Suppressor macrophage treated with lipopolysaccharide for 4 hours (primary cell): ENCODE measurements at places on chromosomes 6 and 20.

- no peak for DNase-seq
Observed at GRCh38 chr20:7722564-7722963, 217.7 kb downstream of the HAO1 start.

- DNase-seq: no peak
Observed at GRCh38 chr6:147585256-147585655, 76.8 kb downstream of the SAMD5 start.

DNA sequence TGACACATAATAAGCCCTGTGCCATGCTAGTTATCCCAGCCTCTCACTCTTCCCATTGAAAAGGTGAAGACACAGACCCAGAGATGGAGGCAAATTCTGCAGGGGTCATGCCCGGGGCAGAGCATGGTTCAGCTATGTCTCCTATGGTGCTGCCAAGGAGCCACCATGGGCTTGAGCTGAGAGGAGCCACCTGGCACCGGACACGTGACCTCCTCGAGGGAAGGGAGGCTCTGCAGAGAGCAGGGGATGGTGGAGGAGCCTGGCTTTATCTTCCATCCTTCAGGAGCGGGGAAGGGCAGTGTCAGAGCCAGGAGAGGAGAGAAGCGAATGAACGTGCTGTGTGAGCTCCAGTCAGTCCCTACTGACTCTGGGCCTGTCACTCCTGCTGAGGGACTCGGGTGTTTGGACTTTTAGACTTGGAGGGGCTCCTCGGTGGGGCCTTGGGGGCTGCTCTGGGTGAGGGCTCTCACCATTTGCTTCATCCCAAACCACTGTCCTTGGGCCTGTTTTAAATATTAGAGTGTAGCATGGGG lies 11.1 kb upstream of the CCN5 start:
- DNase-seq: no peak

GRCh38 chr20:56797023-56797422 lies 167.9 kb downstream of the TFAP2C start:
- DNase-seq: no peak

DNA sequence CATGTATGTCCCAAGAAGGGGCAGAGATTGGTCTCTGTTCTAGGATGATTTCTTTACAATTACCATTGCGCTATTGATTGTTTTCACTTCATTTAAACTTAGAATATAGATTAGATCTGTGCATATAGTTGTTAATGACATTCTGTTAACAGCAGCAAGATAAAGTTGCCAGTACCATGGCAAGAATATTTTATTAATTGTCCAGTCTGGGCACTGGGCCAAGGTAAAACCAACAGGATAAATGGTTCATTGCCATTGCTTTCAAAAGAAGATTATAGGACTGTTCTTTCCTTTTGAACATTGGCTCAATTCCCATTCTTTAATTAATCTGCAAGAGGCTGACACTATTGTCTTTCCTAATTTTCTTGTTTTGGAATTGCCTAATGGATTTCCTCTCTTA lies 592.4 kb downstream of the RFPL4B start:
- DNase-seq: no peak

GRCh38 chr6:118419448-118420394 lies 128.4 kb upstream of the PLN start:
- DNase-seq: no peak

DNA sequence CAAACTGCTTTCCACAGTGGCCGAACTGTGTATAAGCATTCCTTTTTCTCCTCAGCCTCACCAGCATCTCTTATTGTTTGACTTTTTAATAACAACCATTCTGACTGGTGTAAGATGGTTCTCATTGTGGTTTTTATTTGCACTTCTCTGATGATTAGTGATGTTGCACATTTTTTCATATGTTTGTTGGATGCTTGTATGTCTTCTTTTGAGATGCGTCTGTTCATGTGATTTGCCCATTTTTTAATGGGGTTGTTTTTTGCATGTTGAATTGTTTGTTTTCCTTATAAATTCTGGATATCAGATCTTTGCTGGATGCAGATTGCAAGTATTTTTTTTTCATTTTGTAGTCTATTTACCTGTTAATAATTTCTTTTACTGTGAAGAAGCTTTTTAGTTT lies 11.2 kb upstream of the ZSCAN12 start:
- DNase-seq: no peak

DNA sequence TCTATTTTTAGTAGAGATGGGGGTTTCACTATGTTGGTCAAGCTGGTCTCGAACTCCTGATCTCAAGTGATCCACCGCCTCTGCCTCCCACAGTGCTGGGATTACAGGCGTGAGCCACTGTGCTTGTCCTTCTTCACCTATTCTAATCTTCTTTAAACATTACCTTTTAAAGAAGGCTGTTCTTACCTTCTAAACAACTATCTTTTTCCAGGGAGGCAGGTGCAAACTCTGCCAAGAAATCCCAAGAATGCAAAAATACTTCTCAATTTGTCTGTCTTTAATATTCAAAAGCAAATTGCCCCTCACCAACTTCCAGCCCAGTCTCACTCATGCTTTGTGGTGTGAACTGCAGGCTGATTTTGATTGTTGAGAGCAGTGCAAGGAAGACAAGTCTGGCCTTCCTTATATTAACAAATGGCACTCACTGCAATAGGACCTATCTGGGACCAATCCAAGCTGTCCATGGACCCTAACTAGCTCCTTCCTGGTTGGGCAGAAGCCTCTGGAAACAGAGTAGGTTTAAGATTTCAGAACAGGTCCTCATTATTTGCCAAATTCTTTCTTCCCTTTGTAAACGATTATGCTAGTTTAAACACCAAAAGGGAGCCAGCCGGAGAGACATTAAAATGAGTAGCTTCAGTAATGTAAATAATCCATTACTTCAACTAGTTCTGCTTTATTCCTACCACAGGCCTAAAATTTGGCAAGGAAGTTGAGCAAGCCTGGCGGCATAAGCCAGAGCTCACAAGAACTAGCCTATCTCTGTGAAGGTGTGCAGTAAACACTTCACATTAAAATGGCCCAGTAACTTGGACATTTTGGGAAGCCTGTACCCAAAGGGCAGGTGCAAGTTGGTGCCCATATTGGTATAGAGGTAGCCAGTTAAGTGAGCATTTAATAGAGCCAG lies 1.6 kb downstream of the SCAND1 start:
- DNase-seq: peak; percentile 63

DNA sequence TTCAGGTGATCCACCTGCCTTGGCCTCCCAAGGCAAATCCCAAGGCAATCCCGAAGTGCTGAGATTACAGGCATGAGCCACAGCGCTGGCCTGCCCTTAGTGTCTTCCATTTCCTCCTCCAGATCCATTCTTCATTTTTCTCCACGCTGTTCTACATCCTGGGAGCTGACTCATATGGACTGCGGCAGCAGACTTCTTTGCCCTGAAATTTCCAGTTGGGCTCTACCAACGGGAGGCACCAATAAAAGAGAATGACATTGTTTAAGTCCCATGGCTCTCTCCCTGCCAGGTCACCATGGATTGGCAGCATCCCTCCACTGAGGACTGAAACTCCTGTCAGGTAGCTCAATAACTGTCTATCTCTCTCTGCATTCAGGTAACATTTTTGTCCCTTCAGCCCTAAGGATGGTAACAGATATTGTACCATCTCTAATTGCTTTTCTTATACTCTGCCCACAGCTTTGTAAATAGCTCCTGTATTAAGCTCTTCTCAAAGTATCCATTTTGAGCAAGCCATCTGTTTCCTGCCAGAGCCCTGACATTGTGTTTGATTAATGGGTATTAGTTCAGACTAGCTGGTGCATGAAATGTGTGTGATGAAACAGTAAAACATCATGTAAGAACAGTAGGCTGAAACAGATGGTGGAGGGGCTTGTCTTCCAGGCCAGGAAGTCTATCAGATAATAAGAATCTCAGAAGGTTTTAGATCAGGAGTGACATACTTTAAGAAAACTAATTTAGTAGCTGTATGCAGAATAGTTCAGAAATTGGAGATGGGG lies 3.6 kb downstream of the TBCC start:
- no peak for DNase-seq

DNA sequence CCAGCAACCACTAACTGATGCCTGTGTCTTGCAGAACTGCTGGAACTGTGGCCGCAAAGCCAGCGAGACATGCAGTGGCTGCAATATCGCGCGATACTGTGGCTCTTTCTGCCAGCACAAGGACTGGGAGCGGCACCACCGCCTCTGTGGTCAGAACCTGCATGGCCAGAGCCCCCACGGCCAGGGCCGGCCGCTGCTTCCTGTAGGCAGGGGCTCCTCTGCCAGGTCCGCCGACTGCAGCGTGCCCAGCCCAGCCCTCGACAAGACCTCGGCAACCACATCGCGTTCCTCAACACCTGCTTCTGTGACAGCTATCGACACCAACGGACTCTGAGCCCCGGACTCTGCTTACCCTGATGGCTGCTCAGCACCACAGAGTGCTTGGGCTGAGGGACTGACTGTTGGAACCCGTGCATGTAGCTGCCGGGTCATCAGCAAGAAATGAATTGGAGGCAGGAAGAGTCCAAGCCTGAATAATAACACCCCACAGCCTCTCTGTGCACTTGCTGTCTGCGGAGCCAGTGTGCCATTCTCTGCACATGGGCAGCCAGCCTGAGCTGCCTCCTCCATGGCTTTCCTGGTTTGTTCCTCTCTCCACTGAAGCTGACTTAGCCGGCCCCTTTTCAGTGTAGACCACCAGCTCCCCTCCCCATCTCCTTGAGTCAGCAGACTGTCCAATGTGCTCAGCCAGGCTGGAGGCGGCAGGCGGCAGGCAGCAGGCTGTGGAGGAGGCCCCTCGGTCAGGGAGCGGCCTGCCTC lies 17.6 kb upstream of the C20orf144 start:
- DNase-seq: no peak

GRCh38 chr6:79422666-79423065 lies 114.6 kb downstream of the LCA5 start:
- DNase-seq: no peak

GRCh38 chr6:137866914-137867684 lies at the start of gene TNFAIP3:
TSS of gene TNFAIP3 (plus strand) at chr6:137867259. CDS start at chr6:137871228, 3,969 bp downstream.
- DNase-seq: peak; percentile 99

GRCh38 chr6:106244931-106245330 lies 80.6 kb downstream of the ATG5 start:
- no peak for DNase-seq

DNA sequence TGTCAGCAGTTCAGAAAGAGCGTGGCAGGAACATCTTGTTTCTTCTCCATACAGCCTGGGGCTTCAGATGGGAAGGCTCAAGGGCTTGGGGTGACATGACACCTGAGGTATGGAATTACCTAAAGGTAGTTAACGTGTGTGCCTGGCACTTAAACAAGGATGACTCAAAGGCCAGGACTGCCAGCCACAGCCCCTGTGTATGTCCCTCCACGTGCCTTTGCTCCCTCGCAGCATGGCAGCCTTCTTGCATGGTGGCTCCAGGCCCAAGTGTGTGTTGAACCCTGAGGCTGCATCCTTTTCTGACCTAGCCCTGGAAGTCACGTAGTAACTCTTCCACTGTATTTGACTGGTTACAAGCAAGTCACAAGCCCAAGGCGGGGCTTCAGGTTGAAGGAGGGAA lies 33.6 kb upstream of the MYL9 start:
- no peak for DNase-seq
